Brain (organoid and tissue), 16 donors: ENCODE measurements at places on chromosomes 7 and 10.

- DNase-seq: no peak
These were observed 19.5 kb upstream of the PPP1R3C start for GRCh38 chr10:91652364-91652763.

DNA sequence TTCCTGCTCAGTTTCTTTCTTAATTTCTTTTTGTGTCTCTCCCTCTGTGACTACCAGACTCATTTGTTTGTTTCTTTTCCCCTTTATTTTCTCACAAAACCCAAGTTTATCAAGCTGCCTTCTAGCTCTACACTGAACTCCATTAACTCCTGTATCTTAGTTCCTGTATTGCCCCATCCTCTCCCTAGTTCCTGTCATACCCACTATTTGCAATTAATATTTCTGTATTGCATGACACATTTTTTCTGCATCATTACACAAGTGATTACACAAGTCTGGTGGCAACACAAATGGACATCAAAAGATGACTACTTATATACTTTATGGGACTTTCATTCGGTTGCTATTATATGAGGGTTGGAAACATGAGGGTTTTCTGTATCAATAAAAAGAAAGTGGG, 26.9 kb upstream of the OR9A4 start:
- DNase-seq: no peak

DNA sequence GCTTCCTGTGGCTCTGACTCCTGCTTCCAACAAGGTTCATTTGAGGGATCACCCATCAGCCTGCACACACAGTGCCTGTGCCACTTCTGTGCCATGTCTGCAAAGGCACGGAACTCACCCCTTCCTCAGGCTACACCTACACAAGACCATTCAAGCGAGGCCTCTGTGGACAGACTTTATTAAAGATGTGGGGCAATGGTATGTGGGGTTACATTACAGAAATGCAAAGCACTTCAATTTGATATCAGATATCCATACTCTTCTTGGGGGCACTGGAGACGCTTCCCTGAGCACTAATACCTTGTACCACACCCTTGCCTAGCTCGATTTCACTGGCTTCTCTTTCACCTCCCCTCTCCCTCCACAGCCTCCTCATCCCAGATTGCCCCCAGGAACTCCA, 84.4 kb upstream of the FGL2 start:
- no peak for DNase-seq

GRCh38 chr7:91434836-91435235, 170.6 kb downstream of the FZD1 start:
- no peak for DNase-seq

GRCh38 chr10:62019685-62020359, 118.3 kb downstream of the ARID5B start:
- DNase-seq: no peak

DNA sequence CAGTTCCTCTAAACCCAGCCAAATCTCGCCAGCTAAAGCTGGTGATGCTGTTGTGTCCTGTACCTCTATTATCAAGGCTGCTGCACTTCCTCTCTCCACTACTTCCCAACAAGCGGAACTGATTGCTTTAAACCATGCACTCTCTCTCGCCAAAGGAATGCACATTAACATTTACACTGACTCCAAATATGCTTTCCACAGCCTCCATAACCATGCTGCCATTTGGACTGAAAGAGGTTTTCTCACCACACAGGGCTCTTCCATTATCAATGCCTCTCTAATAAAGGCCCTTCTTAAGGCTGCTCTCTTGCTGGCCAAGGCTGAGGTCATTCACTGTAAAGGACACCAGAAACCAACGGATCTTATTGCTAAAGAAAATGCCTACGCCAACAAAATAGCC, 11.4 kb upstream of the LRRC61 start:
- no peak for DNase-seq

GRCh38 chr7:127863082-127863481, 168.2 kb downstream of the LRRC4 start:
- no peak for DNase-seq

- DNase-seq: no peak
These were observed 104.7 kb upstream of the IL6 start for GRCh38 chr7:22622116-22622785.

- DNase-seq: no peak
These were observed 167.6 kb downstream of the ZNF365 start for GRCh38 chr10:62541811-62542210.

- DNase-seq: no peak
These were observed 67.2 kb downstream of the FAM107B start for GRCh38 chr10:14707481-14707880.

DNA sequence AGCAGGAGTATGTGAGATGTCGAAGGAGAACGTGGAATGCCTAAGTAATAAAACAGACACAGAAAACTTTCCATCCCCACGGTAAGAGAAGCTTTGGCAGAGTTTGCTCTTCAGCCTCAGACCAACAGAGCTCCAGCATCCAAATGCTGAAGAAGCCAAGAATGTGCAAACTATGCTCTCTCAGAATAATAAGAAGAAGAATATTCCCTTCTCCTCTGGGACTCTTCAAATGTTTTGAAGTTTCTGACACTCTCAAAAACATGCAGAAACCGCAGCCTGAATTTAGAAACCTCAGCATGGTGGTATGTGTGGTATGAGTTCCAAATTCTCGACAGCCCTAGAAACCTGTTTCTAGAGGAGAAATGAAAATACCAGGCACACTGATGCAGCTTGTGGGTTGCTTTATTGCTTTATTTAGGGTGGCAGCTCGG, 113.3 kb downstream of the KCNMA1 start:
- DNase-seq: peak; percentile 32

DNA sequence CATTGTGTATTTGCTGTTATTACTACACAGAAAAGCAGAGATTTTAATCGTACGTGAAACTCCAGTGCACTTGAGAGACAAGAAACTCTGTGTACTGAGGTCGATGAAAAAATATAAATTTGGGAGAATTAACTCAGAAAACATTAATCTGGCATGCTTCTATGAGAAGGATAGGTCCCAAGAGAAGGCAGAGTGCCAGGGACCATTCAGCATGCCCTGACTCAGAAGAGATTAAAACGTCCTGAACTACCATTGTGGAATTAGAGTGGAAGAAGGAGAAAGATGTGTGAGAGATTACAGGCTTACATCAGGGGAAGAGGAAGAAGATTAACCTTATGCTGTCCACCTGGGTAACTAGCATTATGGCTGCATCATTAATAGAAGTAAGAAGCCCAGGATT, 72.4 kb downstream of the REEP3 start:
- no peak for DNase-seq

- no peak for DNase-seq
These were observed 128.3 kb downstream of the TPST1 start for GRCh38 chr7:66333443-66333842.
